ENCODE measurements at places on chromosomes 4 and X. TPM values are rescaled to one million over a fixed set of nuclear protein-coding genes. Genes with fewer than 3 reads are reported as not detected.

DNA sequence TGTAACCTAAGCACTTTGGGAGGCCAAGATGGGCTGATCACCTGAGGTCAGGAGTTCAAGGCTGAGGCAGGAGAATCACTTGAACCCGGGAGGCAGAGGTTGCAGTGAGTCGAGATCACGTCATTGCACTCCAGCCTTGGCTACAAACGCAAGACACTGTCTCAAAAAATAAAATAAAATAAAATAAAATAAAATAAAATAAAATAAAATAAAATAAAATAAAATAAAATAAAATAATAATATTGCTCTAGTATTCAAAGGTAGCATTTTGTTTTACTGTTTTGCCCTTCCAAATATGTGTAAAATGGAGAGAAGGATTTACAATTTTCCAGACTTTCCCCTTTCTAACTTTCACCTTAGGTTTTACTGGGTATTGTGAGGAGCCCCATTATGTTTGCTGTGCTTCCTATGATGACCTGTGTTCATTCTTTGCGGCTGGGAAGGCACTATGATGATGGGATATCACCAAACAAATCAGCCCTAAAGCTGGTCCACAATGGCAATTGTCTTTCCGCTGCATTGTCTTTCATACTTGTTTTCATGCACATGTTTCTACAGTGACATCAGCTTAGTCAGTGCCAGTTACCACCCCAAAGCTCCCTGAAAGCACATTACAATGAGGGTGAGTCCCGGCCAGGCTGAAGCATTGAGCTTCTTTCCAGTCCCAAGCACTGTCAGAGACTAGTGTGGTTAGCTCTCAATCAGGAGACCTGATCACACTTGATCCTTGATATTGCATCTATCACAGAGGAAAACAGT is 50.8 kb downstream of the DTHD1 start:
- DNase-seq, result no peak

DNA sequence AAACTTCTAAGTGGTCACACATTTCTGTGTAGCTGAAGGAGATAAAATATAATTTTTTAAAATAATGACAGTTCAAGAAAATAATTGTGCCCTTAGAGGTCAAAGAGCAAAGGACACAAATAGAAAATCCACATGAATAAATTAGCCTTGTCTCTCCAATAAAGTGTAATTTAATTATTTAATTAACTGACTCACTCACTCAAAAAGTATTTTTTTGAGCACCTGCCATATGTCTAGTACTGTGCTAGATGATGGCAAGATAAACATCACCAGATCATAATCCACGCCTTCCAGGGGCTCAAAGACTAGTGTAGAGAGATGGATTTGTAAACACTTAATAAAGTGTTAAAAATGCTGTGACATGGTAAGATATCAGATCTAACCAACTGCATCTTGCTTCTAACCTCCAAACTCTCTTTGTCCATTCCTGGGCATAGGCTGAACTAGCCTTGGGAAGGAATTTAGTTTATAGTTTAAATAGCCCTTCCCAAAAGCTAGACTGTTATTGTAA is 112.5 kb downstream of the SCLT1 start:
- no peak for DNase-seq

The HSPA4L gene
- total RNA-seq, result 5.2 TPM

The SLC4A4 gene
- 4.9 TPM for total RNA-seq

GRCh38 chr4:11367371-11367770 is 61.3 kb downstream of the HS3ST1 start:
- peak; percentile 49 for DNase-seq

GRCh38 chr4:40675166-40675565 is 45.5 kb upstream of the RBM47 start:
- DNase-seq, result no peak

DNA sequence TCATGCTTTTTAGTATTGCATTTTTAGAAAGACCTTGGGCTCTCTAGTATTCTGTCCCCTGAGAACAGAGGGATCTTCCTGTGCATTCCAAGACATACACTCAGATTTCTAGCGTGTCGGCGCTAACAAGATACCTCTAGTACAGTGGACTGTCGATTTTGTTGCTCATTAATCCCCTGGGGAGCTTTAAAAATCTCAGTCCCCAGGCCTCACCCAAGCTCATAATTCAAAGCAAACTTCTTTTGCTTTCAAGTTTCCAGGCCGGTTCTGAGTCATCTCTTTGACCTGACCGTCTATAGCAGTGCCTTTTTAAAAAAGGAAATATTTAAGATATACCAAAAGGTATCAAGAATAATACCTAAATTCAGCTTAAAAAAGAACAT is 137.0 kb downstream of the AMMECR1 start:
- no peak for DNase-seq

DNA sequence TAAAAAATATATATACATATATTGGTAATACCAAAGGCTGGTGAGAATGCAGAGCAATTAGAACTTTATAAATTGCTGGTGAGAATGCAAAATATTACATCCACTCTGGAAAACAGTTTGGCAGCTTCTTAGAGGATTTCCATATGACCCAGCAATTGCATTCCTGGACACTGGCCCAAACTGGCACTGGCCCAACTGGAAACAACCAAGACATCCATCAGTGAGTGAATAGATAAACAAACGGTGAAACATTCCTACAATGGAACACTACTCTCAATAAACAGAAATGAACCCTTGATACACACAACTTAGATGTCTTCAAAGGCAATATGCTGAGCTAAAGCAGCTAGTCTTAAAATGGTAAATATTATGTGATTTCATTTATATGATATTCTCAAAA is 524.2 kb downstream of the IQCM start:
- no peak for DNase-seq

- no peak for DNase-seq
Measured at GRCh38 chr4:9976781-9977180, 44.5 kb downstream of the SLC2A9 start.

- no peak for DNase-seq
Measured at GRCh38 chrX:22690116-22690515, 309.6 kb upstream of the DDX53 start.

The PGM2 gene
- 20.0 TPM for total RNA-seq

The MXRA5 gene
- 131 TPM for total RNA-seq

DNA sequence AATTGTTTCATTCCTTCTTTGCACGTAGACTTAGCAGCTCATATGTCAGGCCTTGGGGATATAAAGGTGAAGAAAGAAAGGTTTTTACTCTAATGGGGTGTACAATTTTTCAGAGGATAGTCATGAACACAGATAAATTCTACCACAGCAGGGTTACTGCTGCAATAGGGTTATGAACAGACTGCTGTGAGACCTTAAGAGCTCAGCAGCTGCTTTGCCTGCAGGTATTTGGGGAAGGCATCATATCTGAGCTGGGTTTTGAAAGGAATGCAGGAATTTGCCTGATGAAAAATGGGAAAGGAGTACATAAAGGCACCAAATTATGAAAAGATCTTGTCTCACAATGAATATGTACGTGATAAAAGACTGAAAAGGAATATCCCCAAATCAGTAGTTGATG is 128.9 kb downstream of the CEP135 start:
- no peak for DNase-seq

The MAGEA12 gene
- not detected for total RNA-seq

The TAPT1 gene
- 38.7 TPM for total RNA-seq

The CTAG2 gene
- total RNA-seq, result not detected

- DNase-seq, result no peak
Measured at GRCh38 chrX:130057209-130057608, 53.1 kb downstream of the ELF4 start.

GRCh38 chr4:10275696-10276095 is 159.1 kb upstream of the WDR1 start:
- no peak for DNase-seq

The CENPVL1 gene
- total RNA-seq, result 0.31 TPM

GRCh38 chr4:89482251-89482650 is 174.7 kb upstream of the GPRIN3 start:
- DNase-seq, result no peak

DNA sequence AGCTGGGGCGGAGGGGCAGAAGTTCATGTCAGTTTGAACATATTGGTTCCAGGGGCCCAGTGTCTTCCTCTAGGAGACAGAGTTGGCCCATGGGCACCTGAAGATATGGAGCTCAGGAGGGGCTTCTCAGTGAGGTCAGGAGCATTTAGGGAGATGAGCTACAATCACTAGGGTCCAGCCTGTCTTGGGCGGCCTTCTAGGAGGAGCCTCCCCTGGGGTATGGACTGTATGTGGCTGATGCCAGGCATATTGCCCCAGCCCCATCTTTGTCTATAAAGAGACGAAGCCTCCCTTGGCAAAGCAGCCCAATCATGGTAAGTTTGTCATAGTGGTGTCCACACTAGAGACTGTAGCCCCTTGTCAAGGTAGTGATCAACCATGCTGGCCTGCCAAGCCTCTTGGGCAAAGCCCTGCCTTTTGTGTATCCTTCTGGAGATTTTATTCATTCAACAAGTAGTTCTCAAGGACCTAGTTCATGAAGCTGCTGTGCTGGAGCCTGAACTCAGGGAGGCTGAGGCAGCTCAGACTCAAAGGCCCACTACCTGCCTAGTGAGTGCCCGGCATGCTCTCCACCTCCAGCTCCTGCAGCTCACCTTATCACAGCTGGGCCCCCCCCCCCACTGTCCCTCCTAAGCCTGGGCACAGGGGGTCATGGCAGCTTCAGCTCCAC is 5.4 kb upstream of the CNGA2 start:
- no peak for DNase-seq

The SLC39A8 gene
- 7.9 TPM for total RNA-seq

GRCh38 chr4:8051644-8052043 is 107.0 kb downstream of the ABLIM2 start:
- DNase-seq, result no peak

The AP1AR gene
- 15.3 TPM for total RNA-seq

The TRIM60 gene
- not detected for total RNA-seq

DNA sequence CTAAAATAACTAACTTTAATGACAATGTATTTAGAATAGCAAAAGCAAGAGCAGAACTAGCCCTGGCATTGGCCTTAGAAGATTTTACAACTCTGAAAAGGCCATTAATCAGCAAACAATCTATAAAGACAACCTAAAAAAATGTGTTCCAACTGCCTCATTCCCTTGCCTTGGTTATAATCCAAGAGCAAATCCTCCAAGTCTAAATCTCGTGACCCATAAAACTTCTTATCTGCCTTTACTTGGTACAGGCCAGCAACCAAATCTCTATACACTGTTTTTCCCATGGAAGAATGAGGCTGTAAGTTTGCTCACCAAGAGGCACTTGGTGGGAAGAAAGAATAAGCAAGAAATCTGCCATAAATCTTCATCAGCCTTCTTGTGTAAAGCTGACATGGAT is 175.3 kb upstream of the MID1 start:
- DNase-seq, result no peak

The SPANXA2 gene
- total RNA-seq, result not detected

The ARR3 gene
- total RNA-seq, result not detected

DNA sequence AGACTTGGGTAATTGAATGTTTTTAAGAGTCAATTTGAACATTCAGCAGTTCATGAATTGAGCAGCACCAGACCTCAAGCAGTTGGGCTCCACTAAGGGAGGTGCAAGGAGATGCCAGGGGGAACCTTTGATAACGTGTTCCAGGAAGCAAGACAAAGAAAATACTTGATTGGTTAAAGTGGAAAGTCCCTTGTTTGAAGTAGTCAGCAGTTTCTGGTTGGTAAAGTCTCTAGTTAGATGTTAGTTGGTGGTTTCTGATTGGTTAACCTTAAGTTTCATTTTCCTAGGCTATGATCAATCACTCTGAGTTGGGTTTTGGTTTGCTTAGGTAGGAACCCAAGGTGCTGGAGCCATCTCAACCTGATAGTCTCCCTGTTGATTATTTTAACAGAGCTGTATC is 4.0 kb downstream of the HERC6 start:
- no peak for DNase-seq

DNA sequence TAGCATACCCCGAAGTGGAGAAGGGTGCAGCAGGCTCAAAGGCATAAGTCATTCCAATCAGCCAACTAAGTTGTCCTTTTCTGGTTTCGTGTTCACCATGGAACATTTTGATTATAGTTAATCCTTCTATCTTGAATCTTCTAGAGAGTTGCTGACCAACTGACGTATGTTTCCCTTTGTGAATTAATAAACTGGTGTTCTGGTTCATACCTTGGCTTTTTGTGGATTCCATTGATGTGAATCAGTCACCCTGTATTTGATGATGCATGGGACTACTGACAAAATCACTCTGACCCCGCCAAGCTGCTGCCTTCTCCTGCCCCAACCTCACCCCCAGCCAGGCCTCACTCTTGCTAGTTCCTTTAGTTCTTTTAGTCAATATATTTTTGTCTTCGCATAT is 32.7 kb downstream of the F9 start:
- no peak for DNase-seq

The SEC31A gene
- total RNA-seq, result 303 TPM

DNA sequence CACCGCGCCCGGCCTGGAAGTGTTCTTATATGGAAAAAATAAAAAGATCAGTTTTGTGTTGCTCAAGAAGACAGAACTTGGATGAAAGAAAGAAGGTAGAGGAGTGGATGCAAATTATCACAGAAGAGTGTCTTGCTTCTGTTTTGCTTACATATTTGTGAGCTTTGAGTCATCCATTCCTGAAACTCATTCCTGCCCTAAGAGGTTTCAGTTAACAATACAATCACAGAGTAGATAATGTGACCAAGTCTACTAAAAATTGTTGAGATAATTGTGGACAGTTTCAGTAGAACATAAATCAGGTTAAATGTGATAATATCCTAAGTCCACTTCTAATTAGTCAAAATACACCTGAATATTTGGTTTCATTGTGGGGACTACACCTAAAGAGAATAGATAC is 26.4 kb upstream of the LRCH2 start:
- no peak for DNase-seq

DNA sequence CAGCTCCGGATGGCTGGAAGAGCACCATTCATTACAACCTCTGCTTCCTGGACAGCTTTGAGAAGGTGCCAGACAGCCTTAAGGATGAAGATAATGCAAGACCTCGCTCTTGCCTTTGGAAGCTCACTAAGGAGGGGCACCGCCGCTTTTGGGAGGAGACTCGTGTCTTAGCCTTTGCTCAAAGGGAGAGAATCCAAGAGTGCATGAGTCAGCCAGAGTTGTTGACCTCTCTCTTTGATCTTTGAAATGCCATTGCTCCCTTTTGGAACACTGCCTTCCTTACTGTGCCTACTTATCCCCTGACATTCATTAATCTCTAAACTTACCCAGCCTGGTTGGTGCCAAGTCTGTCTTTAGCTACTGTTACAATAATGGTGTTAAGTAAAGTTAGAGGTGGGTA is 1.2 kb downstream of the FOXR2 start:
- no peak for DNase-seq

- DNase-seq, result no peak
Measured at GRCh38 chr4:85776096-85776495, 301.1 kb downstream of the ARHGAP24 start.

DNA sequence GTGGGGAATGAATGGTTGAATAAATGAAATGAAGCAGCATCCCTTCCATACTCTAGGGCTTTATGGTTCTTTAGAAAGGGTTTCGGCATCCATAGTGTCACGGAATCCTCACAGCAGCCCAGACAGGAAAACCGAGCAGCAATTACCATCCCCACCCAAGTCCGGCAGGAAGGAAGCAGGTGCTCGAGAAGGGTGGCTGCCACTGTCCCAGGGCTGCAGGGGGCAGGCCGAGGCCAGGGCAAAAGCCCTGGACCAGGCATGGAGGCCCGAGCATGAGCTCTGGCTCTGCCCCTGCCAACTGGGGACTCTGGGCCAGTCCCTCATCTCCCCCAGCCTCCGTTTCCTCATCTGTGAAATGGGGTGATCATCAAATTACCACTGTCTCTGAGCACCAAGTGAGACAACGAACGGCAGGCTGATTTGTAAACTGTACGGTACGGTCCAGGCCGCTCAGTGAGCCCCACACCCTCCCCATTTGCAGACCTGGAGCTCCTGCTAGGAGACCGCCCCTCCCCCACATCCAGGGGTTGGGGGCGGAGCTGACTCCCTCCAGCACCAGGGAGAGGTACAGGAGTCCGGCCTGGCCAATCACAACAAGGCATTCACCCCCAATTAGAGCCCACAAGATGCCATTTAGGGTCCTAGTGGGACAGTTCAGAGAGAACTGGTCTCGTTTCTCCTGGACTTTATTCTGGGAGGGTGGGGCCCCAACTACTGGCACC is 100.4 kb downstream of the WFS1 start:
- no peak for DNase-seq
